LoVo (cell line): ENCODE measurements at places on chromosomes 7 and 10.

GRCh38 chr7:50287129-50287528 is 17.4 kb upstream of the IKZF1 start:
- DNase-seq = no peak

- no peak for DNase-seq
These were observed 152.1 kb downstream of the LHFPL3 start for GRCh38 chr7:104480529-104480928.

GRCh38 chr7:110750931-110751605 is 339.9 kb upstream of the LRRN3 start:
- DNase-seq = no peak

DNA sequence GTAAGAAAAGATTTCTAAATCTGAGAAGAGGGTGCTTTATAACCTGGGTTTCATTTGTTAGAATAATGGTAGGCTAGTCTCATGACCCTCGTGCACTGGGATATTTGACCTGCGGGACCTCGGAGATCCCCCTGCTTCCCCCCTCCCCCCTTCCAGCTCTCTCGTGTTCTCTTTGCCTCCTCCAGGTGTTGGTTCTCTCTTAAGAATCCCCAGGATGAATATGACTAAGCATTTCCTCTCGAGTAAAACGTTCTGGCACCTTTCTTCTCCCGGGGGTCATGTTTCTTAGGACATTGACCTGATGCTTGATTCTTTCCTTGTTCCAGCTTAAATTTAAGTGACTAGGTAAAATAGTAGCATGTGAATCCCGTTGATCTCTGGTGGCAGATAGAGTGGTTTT is 71.2 kb downstream of the SHH start:
- no peak for DNase-seq
